Fibroblast of villous mesenchyme (primary cell): ENCODE measurements at places on chromosomes 1 and 21.

DNA sequence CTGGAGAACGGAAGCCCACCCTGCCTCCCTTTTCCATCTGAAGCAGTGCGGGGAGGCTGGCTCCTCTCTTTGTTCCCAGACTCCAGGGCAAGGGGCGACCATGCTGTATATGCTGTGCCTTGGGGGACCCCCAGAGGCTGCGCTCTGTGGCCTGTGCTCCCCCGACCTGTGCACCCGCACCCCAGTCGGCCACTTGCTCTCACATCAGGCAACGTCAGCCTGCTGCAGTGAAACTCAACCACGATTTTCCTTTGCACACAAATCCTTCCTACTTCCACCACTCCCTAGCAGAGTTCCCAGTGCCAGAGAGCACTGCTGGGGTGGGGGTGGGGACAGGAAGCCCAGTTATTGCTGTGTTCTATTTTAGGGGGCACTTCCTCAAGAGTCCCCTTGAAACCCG is 52.5 kb downstream of the SIM2 start:
- no peak for DNase-seq

- DNase-seq = peak; percentile 55
Observed at GRCh38 chr1:50605186-50605875, 182.1 kb upstream of the DMRTA2 start.

DNA sequence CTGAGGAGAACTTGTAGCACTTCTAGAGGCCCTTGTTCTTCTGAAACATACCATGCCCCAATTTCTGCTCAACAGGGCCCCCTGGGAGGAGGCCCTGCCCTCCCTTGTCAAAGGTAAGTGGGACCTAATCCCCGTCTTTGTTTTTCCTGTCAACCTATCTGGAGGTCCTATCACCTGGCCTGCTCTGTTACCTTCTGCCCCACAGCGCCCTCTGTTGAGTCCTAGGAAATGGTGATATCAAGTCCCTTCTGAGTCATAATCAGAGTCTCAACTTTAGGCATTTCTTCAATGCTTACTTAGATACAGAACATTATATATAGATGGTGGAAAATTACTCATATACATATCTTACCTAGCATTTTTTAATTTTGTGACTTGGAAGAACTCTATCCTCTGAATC is 28.2 kb upstream of the FCRL4 start:
- no peak for DNase-seq

GRCh38 chr21:39664586-39664985 is 51.8 kb downstream of the B3GALT5 start:
- no peak for DNase-seq
